ENCODE measurements at places on chromosomes 12 and 14.

- no peak for DNase-seq
Measured at GRCh38 chr14:52032204-52032801, 36.6 kb downstream of the NID2 start.

DNA sequence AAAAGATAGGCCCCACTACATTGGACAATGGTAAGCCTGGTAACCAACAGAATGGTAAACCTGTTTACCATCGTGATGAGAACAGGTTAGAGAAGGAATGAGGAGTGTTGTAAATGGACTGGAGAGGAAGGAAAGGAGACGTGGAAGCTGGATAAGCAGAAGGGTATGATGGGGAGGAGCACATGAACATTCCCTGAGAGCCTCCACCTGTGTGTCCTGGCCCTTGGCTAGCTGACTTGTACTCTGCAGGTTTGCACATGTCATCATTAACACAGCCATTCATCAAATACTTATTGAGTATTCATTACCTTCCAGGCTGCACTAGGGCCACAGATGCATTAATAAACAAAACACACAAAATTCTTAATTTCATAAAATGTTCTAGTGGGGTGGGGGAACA lies 4.3 kb upstream of the IL26 start:
- no peak for DNase-seq

- no peak for DNase-seq
Measured at GRCh38 chr14:74979442-74980397, 23.0 kb upstream of the EIF2B2 start.

DNA sequence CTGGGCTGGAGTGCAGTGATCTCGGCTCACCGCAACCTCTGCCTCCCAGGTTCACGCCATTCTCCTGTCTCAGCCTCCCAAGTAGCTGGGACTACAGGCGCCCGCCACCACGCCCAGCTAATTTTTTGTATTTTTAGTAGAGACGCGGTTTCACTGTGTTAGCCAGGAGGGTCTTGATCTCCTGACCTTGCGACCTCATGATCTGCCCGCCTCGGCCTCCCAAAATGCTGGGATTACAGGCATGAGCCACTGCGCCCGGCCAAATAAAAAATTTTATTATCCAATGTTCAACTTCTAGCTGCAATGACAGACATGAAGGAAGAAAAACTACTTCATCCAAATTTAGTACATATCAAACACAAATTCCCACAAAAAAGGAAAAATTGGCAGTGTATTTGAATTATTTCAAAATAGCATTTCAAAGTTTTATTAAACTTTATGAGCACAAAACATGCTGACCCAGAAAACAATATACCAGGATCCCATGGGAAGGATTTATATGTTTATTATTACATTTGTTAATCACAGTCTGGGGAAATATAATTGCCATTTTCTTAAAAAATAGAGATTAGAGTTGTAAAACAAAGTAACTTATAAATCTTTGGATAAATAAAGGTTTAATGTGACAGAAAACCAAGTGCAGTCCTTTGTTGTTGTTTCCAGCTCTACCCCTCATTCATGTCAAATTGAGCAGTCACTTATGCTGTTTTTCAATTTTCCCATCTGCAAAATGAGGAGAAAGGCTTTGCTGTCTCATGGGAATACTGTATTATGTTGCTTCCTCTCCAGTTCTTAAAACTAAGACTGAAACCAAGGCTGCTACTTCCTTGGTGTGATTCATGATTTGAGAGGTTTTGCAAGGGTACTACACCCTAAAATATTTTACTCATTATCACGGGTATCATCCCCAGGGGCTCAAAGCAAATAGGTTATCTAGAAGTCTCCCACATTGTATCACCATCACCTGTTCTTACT lies 155.2 kb upstream of the AVPR1A start:
- DNase-seq: no peak

DNA sequence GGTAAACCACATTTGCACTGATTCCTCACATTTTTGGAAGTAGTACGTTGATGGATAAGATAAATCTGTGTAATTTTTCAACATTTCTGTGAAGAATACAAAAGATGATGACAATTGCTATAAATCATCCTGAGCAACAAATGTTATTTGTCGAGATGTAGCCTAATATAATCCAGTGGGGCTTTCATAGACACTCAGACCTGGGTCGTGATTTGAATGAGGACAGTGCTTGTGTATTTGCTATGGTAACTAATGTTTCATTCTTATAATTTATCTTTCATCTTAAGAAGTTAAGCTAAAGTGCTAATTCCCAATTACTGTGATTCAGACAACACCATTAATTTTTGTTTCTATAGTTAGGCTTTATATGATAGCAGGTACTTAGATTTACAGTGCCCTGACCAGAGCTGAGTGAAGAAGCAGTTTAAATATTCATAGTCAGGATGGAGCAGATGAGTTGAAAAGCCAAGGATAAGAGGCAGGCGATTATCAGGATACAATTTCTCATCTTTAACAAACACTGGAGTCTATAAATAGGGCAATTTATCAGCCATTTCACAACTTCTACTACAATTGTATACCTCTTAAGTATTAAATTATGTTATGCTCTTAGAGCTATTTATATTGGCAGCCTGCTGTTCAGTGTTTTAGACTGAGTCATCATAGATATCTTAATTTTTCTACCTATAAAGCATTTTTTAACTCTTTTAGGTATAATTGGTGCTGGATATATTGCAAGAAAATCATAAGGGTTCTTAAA lies 359.9 kb downstream of the TRHDE start:
- no peak for DNase-seq

- no peak for DNase-seq
Measured at GRCh38 chr14:58138714-58139482, 13.1 kb downstream of the ARMH4 start.

DNA sequence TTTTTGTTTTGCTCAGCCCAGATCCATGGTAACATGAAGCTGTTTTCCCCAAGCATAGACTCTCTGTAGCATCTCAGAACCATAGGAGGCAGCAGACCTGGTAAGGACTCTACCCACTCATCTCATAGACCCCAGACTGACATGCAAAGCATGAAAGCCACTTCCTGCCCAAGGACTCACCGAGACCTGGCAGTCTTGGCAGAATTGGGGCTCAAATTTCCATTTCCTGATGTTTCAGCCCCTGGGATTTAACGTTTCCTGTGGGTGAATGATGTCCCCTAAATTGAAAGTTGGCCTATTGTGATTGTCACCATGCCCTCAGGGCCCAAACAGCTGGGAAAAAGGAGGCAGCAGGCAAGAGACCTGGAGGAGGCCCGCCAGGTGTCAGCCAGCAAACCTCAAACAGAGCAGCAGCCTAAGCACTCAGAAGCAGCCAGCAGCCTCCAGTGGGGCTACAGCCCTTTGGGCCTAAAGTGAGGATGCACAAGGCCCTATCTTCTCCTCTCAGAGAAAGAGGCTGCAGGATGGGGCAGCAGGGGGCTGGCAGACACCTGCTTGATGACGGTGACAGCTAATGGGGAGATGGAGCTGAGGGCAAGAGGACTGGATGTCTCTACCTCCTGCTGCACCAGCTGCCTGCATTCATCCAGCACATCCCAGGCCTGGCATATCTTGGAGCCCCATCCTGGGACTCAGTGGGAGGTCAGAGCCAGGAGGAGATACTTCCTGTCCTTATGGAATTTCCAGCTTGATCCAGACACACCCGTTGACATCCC lies 8.5 kb downstream of the KRT85 start:
- no peak for DNase-seq

GRCh38 chr14:104549536-104550339 lies 29.8 kb upstream of the C14orf180 start:
- no peak for DNase-seq

DNA sequence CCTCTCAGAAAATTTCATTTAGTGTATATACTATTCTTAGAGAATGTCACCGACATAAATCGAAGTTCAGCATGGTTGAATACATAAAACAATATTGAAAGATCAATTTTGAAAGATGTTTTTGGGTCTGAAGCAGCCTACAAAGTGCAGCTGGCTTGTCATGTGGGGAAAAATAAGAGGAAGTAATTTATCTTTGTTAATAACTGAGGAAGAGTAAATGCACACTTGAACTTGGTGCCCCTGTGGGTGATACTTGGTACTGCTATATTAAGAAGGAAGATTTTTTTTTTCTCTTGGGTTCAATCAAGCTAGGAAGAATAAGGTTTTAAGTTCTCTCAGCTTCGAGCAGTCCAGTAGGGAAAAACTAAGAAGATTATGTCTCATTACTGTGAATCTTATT lies 661.3 kb downstream of the RPL10L start:
- no peak for DNase-seq

- DNase-seq: no peak
Measured at GRCh38 chr14:53790731-53791500, 165.7 kb downstream of the BMP4 start.

GRCh38 chr12:124040291-124040690 lies 67.3 kb downstream of the ZNF664 start:
- no peak for DNase-seq

GRCh38 chr12:122080149-122081082 lies 1.9 kb downstream of the MLXIP start:
- peak; percentile 60 for DNase-seq

GRCh38 chr14:63268771-63269170 lies 50.0 kb downstream of the GPHB5 start:
- DNase-seq: no peak

DNA sequence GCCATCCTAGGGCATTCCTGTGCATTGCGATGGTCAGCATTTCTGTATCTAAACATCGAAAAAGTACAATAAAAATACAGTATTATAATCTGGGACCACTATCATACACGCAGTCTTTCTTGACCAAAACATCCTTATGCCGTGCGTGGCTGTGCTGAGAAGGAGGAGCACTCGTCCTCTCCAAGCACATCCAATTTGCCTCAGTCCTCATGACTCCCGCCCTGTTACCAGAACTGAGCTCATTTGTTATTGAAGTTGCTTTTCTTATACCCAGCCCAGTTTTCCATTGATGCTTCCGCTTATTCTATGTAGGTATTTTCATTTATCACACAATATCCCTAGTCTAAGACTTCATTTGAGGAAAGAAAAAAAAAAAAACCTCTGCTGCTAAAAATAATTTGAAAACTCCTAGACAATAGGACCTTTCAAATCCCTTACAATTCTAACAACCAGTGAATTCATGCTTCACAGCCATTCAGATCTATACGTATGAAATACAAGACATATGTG lies 236.9 kb upstream of the PLEKHG7 start:
- no peak for DNase-seq

- DNase-seq: no peak
Measured at GRCh38 chr14:54470701-54471100, 18.1 kb downstream of the GMFB start.

- DNase-seq: no peak
Measured at GRCh38 chr12:132734206-132734605, 23.6 kb downstream of the PGAM5 start.

GRCh38 chr14:24632336-24632735 lies 1.7 kb downstream of the GZMB start:
- DNase-seq: no peak

- no peak for DNase-seq
Measured at GRCh38 chr14:28661171-28661772, 105.3 kb upstream of the FOXG1 start.

GRCh38 chr12:47722136-47722834 lies 3.0 kb downstream of the ENDOU start:
- DNase-seq: no peak

GRCh38 chr12:101935890-101936746 lies 58.7 kb downstream of the DRAM1 start:
- DNase-seq: no peak

DNA sequence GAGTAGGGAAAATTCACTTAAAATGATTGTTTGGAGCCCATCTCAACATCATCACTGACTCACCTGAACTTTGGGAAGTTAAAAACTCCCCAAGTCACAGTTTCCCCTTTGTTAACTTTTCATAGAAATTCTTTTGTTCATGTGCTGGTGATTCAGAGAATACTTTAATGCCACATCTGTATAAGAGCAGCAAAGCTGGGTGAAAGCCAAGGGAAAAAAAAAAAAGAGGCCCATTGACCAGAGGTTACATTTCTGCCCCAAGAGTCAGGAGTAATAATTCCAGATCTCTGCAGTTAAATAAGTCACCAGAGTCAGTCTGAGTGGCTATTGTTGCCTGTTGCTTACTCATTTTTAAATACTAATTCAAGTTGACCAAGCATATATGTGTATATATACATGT lies 136.4 kb upstream of the LGR5 start:
- DNase-seq: no peak

DNA sequence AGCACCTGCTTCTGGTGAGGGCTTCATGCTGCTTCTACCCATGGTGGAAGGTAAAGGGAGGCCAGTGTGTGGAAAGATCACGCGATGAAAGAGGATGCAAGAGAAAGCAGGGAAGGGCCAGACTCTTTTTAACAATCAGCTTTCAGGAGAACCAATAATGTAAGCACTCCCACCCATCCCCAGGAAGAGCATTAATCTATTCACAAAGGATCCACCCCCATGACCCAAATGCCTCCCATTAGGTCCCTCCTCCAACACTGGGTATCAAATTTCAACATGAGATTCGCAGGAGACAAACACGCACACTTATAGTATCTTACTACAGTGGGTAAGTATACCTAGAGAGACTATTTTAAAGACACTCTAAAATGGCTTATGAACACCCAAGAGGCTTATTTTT lies 80.5 kb upstream of the TMCC3 start:
- DNase-seq: no peak

DNA sequence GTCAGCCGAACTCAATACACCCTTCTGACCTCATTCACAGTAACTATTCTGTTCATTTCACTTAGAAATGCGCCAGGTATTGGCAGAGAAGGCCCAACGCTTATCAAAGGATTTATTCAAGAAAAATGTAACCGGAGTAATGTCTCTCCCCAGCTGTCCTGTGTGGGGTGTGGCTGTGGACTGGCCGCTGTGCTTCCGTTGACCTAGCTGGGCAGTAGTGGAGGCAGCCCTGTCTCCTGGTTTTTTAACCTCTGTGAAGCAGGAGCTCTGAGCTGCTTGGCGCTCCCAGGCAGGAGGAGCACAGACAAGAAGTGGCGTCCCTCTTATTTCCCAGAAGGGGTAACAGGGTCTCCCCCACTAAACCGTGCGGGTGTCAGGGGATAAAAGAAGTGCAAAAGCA lies 85.2 kb downstream of the ESR2 start:
- no peak for DNase-seq

DNA sequence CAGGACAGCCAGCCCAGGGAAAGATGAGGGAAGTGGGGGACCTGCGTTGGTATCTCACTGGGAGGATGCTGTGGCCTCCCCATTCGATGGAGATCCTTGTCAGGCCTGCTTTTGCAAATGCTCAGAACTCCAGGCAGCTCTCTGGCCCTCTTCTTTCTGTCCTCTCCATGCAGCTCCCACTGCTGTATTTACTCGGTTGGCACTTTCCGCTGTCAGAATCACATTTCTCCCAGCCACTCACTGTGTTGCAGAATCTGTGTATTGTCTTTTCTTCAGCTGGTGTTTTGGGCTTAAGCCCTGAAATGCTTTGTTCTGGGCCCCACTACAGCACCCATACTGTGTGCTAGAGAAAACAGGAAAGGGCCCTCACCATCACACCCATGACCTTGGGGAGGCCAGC lies 401.1 kb downstream of the RGS6 start:
- DNase-seq: no peak

- no peak for DNase-seq
Measured at GRCh38 chr12:46174919-46175318, 93.9 kb downstream of the SLC38A1 start.

Measured in hematopoietic multipotent progenitor cell treated with erythropoietin and hydrocortisone succinate and interleukin-3 and kit ligand, for 15 days (in vitro differentiated cells).